Regular cardiac myocyte (primary cell): ENCODE measurements at places on chromosomes 12 and 14. TPM values are rescaled to one million over a fixed set of nuclear protein-coding genes. Genes with fewer than 3 reads are reported as not detected.

The PTCSC3 gene
- total RNA-seq: not detected in 2 replicates

The KRT8 gene
- total RNA-seq: 12.1 and 18.6 TPM in 2 replicates

The CCDC85C gene
- 3.7 and 7.7 TPM in 2 replicates for total RNA-seq

The CDKL1 gene
- 2.9 and 5.4 TPM in 2 replicates for total RNA-seq

The ZC2HC1C gene
- total RNA-seq: 0.85 and 0.96 TPM in 2 replicates

The BDKRB2 gene
- total RNA-seq: 0.58 and 11.0 TPM in 2 replicates

The C12orf54 gene
- total RNA-seq: under 0.01 TPM in 1 of 2 replicates, not detected in the other

The CCDC184 gene
- 0.85 and 0.96 TPM in 2 replicates for total RNA-seq

The KLRK1 gene
- not detected in 2 replicates for total RNA-seq
